Activated CD8-positive, alpha-beta memory T cell treated with anti-CD3 and anti-CD28 coated beads, Interleukin-2, amount 10 ng/mL, durations not matched to agents 7 days and 5 days (primary cell): ENCODE measurements at places on chromosomes 2 and 18.

GRCh38 chr2:6965071-6965795, 48.0 kb downstream of the RNF144A start:
- DNase-seq: peak; percentile 19

DNA sequence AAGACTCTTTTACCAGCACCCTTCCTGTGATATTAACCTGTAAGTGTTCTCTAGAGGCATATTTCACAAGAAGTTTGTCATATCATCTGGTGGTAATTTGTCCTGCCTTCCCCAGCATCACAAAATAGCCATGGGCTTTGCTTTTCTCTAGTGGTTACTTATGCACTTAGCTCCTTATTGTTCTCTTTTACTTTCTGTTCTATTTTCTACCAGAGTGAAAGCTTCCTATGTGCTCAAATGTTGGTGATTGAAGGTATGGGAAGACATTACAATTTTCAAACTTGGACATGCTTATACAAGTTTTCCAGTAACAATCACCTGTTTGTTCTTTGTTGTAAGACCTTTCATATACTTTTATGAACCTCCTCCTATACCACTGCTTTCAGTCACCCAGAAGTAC, 87.0 kb upstream of the KCNH7 start:
- DNase-seq: no peak

- peak; percentile 51 for DNase-seq
Observed at GRCh38 chr2:1140389-1141003, 189.8 kb downstream of the SNTG2 start.

GRCh38 chr2:205746420-205746785, 64.1 kb downstream of the NRP2 start:
- DNase-seq: no peak

- DNase-seq: no peak
Observed at GRCh38 chr2:99404039-99404796, 67.0 kb downstream of the EIF5B start.

DNA sequence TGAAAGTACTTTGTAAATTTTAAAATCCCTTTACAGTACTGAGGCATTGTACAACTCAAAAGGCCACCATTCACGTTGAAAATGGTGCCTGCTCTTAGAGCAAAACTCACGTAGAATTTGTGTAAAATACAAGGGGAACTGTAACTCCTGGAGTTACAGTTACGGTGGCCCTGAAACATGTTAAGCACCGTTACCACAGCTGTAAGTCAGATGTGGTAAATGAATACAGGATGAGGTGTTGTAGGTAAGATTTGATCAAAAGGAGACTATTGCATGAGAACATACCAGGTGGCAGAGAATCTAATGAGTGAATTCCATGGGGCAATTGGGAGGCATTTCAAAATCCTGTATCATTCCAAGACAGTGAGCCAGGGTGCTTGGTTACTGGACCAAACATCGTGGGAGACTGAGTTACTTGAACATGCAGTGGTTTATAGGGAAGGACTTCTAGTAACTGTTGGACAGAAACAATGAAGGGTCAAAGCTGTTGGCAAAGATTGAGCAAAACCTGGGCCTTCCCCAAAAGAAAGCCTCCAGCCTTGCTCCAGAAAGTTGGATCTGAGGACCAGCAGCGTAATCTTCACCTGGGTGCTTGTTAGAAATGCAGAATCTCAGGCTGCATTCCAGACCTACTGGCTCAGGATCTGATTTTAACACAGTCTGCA, 535.8 kb upstream of the POU3F3 start:
- no peak for DNase-seq

GRCh38 chr18:76499637-76500340, 4.7 kb upstream of the ZNF516 start:
- DNase-seq: no peak
